ENCODE measurements at places on chromosomes 7 and 10.

DNA sequence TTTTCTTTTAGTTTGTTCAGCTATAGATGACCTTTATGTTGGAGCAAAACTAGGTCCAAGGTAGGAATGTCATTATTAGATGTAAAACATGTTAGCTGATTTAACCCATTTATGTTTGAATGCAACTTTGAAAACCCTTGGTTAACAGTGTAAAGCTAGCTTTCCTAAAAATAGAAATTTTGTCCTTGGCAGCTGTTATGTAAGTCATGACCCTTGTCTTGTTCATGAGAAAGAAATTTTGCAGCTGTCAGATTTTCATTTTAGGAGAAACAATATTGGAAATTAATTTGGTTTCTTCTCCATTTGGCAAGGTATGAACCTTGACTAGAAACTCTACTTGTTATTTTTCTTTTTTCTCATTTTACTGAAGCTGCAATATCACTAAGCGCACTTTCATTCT lies 23.9 kb upstream of the CCAR1 start:
- no peak for DNase-seq

- peak; percentile 84 for DNase-seq
Measured at GRCh38 chr10:99834410-99834809, 52.0 kb downstream of the ABCC2 start.

- DNase-seq = peak; percentile 48
Measured at GRCh38 chr10:62637249-62638061, 167.1 kb upstream of the ADO start.

- no peak for DNase-seq
Measured at GRCh38 chr10:87875929-87876571, 12.6 kb downstream of the PTEN start.

DNA sequence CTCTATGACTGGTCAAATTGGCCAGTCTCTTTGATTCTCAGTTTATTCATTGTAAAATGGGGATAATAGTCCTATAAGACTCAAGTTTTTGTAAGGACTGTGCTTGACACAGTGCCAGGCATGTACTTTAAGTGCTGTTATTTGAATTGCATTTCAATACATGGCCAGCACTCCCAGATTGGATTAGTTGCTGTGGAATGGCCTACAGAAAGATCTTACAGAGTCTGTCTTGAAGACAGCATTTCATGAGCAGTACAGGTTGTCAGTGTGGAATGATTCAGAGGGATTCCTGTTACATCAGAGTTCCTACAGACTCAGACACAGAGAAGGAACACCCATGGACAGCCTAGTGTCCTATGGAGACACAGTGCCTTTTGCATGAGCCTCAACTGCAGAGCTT lies 238.1 kb upstream of the BMPER start:
- DNase-seq = peak; percentile 31

DNA sequence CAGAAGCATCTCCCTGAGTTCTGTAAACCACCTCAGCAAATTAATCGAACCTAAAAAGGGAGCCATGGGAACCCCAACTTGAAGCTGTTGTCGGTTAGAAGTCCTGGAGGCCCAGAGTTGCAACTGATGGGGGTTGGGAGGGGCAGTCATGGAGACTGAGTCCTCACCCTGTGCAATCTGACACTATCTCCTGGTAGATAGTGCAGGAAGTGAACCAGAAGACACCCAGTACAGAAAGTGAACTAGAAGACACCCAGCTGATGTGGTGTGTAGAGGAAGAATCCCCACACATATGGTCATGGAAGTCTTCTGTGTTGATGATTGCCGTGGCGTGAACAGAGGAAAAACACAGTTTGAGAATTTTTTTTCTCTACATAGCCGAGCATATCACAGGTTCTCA lies 58.8 kb upstream of the SRRM3 start:
- DNase-seq = no peak

DNA sequence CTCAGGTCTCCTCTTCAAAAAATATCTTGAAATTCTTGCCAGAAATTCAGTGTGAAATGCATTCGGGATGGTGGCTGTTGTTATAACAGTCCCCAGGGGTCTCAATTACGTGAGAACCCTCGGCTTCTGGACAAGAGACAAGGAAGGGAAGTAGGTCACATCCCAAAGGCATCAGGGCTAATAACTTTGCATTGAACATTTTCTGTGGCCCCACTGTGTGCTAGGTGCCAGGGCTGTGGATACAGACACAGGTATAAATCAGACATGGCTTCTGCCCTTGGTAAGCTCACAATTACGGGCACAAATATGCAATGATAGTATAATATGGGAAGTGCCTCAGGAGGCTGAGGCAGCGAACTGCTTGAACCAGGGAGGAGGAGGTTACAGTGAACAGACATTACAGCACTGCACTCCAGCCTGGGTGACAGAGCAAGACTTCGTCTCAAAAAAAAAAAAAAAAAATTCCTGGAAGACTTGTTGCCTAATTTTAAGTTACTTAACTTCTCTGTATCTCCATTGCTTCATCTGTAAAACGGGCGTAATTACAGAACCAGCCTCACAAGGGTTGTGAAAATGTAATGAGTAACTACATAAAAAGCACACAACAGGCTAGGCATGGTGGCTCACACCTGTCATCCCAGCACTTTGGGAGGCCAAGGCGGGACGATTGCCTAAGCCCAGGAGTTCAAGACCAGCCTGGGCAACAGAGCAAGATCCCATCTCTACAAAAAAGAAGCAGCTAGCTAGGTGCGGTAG lies 2.5 kb upstream of the RHBDD2 start:
- no peak for DNase-seq

DNA sequence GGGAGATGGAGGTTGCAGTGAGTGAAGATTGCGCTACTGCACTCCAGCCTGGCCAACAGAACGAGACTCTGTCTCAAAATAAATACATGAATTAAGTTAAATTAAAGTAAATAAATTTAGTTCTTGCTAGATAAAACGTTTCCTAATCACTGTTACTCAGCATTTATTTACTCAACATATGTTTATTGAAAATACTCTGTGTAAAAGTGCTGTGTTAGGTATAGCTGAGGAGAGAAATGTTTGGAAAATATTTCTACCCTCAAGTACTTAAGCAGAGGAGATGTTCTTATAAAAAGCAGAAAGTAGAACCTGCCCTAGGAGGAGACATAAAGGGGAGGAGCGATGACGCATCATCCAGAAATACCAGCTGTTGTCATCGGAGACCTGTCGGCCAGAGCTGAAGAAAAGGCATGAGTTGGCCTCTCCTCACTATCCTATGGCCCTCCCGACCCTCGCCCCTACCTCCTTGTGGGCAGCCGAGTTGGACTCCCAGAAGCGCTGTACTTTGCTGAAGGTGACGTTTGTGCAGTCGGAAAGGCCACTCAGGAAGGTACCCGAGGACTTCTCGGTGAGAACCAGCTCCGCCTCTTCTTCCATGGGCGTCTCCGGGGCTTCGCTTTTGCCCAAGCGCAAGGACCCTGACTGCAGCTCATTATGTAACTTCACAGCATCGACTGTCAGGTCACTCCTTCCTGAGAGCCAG lies 1.1 kb downstream of the RRP12 start:
- peak; percentile 79 for DNase-seq

GRCh38 chr7:9453521-9453920 lies 1020.1 kb downstream of the NXPH1 start:
- no peak for DNase-seq

All from AG20443 (cell line).